ENCODE measurements at places on chromosomes 4 and X.

DNA sequence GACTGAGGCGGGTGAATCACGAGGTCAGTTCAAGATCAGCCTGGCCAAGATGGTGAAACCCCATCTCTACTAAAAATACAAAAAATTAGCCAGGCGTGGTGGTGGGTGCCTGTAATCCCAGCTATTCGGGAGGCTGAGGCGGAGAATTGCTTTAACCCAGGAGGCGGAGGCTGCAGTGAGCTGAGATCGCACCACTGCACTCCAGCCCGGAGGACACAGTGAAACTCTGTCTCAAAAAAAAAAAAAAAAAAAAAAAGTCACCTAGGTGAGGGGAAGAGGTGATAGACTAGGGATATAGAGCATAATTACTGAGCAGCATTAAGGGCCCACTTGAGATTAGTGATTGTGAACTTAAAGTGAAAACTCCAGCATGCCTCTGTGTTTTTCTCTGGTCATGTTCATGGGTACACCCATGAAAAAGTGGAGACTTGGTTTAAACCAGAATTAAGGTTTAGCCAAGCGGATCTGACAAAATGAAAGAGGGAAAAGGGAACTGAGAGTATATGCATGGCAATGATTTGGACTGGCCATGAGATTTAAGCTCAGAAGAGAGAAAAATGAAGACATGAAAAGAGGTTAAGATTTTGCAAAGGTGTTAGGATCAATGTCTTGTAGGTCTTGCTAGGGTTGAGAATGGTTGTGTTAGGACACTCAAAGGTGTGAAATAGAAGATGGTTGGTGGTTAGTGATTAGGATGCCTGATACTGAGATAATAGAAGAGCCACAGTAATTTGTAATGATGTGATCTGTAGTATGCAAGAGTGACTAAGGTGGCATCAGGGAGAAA is 105.0 kb downstream of the RAB28 start:
- no peak for DNase-seq

GRCh38 chr4:1310031-1310795 is 20.5 kb downstream of the MAEA start:
- no peak for DNase-seq

DNA sequence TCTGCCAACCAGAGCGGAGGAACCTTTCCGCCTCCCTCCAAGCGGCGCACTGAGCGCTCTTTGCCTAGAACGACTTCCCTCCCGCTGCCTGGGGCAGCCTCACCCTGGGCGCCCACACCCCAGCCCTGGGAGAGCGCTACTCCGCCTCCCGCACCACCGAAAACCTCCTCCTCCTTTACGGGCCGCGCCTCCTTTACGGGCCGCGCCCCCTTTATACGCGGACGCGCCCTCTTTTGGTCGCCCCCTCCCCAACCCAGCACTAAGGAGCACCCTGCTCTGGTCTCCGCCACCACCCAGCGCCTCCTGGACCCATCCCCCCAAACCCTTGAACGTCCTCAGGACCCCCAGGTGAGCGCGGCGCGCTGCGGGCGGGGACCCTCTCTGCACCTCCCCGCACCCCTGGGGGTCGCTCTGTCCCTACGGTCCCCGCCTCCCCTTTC is 586 bp upstream of the NSG1 start:
- DNase-seq, result no peak

DNA sequence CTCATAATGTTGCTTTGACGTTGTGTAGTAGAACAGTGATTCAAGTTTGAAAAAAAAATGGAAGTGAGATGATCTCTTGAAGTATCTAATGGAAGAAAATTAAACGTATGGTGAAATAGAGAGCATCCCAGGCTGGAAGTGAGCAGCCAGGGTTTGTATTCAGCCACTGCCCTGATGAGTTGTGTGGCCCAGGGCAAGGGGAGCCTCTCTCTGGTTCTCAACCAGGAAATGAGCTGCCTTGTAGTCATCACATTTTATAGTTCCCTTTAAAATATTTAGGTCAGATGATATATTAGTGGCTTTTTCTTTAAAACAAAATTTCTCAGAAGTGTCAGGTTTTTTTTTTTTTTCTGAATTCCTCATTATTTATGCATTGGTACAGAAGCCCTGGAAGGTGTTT is 150.3 kb downstream of the GPAT3 start:
- DNase-seq, result no peak

DNA sequence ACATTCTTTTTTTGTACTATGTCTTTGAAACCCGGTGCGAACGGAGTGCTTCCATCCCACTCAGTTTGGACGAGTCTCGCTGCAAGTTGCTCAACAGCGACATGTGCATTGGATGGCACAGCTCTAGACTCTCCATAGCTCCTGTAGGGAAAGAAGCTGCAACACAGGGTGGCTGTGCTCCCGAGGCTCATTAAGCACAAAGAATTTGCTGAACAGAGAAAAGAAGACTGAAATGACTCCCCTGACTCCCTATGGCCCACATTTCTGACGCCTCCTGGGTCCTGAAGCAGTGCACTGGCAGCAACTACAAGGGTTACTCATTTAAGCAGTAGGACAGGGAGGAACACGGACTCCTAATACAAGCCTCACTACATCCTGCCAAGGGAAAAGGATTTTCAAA is 127.4 kb downstream of the SH3RF1 start:
- no peak for DNase-seq

GRCh38 chr4:29805245-29805644 is 914.9 kb upstream of the PCDH7 start:
- DNase-seq, result no peak

DNA sequence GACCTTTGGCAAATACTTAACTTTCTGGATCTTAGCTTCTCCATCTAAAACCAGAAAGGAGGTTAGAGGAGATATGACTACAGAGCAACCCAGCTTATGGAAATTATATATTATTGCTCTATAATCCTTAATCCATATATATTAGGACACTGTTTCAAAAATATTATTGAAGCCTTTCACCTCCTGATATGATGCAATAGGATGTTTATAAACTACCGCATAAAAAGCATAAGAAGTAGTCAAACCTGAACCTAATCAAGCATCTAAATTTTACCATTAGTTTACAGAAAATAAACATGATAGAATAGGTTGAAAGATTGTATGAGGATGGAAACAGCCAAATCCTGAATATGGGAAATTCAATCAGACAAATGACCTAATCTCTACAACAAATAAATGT is 5.6 kb upstream of the FAM200B start:
- DNase-seq, result no peak

GRCh38 chr4:78561677-78562076 is 10.1 kb downstream of the ANXA3 start:
- DNase-seq, result no peak

DNA sequence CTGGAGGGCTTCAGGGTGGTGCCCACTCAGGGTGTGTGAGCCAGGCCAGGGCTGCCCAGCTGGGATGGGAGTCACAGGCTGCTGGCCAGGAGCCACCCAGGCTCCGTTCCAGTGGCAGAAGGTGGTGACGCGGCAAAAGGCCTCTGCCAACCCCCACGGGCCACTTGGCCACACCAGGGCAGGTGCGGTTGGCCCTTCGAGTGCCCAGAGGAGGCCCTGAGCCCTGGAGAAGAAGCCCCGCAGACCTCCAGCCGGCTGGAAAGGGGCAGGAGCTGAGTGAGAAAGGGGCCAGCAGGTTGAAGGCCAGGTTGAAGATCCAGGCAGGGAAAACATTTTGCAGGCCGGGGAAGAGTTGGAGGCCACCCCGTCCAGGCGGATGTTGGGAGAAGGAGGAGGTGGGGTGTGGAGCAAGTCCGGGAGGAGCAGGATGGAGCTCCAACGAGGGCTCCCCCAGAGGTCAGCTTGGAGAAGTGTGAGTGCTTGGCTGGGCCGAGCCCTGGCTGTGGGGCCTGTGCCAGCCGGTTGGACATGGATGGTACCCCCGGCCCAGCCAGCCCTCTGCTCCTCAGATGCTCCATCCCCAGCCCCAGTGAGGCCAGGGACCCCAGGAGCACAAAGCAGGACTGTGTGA is 2.8 kb upstream of the CPLX1 start:
- DNase-seq, result no peak
